Progenitor cell of endocrine pancreas (in vitro differentiated cells): ENCODE measurements at places on chromosomes 1 and 21.

- DNase-seq = no peak
Measured at GRCh38 chr1:231557411-231557810, 28.9 kb downstream of the TSNAX start.

DNA sequence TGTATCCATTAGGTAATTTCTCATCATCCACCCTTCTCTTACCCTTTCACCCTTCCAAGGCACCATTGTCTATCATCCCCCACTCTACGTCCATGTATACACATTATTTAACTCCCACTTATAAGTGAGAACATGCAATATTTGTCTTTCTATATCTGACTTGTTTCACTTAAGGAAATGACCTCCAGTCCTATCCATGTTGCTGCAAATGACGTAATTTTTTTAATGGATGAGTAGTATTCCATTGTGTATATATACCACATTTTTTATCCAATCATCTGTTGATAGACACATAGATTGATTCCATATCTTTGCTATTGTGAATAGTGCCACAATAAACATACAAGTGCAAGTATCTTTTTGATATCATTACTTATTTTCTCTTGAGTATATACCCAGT, 322.9 kb upstream of the CXADR start:
- DNase-seq = no peak

DNA sequence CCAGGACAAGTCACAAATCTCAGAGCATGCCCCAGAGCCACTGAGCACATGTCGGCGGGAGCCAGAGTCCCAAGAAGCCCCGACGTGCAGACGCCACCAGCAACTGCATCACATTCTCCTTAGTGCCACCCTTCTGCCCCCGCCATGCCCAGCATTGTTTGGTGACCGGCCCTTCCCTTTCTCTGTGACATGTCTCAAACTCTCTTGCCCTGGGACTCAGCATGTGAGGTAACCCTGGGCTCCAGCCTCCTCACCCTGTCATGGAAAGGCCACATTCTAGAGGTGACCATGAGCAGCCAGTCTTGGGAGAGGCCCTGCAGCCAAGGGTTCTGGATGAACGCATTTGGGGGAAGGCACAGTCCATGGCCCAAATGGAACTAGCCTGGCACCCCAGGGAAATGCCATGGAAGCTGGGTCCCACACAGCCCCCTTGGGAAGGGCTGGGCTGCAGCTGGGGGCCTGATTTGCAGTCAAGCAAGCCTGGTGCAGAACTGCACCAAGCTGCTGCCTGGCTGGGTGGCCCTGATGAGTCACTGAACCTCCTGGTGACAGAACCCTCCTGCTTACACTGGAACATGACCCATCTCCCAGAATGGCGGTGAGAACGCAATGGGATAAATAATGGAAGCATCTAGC, 94.4 kb downstream of the ITPKB start:
- DNase-seq = no peak

DNA sequence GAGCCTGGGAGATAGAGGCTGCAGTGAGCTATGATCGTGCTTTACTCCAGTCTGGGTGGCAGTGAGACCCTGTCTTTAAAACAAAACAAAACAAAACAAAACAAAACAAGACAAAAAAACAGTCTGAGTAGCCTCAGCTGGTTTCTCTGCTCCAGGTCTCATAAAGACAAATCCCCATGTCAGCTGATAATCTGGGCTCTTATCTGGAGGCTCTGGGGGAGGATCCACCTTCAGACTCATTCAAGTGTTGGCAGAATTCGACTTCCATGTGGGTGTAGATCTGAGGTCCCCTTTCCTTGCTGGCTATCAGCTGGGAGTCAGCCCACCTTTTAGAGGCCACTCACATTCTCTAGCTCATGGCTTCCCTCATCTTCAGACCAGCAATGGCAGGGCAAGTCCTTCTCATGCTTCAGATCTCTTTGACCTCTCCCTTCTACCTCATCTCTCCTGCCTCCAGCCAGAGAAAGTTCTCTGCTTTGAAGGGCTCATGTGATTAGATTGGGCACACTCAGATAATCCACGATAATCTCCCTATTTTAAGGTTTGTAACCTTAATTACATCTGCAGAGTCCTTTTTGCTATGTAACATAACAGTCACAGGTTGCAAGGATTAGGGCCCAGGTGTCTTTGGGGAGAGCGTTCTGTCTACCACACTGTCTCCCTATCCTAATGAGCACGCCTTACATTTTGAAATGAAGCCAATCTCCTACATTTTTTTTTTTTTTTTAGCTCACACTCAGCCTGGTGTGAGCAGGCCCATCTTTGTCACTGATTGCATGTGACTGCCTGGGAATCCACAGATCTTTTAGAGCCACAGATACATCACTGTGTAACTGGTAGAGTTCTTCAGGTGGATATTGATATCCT, 7.5 kb upstream of the PYCR2 start:
- DNase-seq = no peak

- no peak for DNase-seq
Measured at GRCh38 chr1:171117085-171117484, 26.4 kb downstream of the FMO3 start.

- DNase-seq = no peak
Measured at GRCh38 chr1:243623841-243624240, 226.2 kb downstream of the AKT3 start.

GRCh38 chr1:41800311-41800829, 118.4 kb downstream of the HIVEP3 start:
- no peak for DNase-seq

- DNase-seq = no peak
Measured at GRCh38 chr1:196467230-196467925, 140.9 kb downstream of the KCNT2 start.

DNA sequence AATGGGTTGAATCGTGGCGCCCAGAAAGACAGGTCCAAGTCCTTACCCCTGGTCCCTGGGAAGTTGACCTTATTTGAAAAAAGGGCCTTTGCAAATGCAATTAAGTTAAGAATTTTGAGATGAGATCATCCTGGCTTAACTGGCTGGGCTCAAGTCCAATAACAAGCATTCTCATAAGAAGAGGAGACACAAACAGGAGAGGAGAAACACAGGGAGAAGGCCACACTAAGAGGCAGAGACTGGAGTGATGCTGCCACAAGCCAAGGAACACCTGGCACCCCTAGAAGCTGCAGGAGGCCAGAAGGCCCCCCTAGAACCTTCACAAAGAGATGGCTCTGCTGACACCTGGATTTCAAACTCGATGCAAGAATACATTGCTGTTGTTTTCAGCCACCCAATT, 44.6 kb downstream of the PDPN start:
- no peak for DNase-seq

- DNase-seq = no peak
Measured at GRCh38 chr1:241802863-241803262, 45.1 kb upstream of the EXO1 start.

GRCh38 chr1:208103597-208104513, 140.3 kb downstream of the PLXNA2 start:
- no peak for DNase-seq

DNA sequence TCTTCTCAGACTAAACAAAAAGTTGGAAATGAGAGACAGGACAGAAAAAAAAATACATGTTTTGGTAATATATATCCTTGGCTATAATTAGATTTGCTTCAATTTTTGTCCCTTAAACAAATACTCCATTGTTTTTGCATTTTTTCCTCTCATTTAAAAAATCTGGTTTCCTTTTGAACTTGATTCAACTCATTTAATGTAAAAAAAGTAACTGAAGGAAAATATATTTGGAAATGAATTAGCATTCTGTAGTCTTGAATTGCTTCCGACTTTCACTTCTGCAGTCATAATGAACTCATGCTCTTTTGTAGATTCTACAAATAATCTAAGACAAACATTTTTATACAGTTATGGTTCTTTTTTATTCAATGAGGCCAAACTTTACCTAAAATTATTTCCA, 309.1 kb downstream of the HMCN1 start:
- DNase-seq = no peak

DNA sequence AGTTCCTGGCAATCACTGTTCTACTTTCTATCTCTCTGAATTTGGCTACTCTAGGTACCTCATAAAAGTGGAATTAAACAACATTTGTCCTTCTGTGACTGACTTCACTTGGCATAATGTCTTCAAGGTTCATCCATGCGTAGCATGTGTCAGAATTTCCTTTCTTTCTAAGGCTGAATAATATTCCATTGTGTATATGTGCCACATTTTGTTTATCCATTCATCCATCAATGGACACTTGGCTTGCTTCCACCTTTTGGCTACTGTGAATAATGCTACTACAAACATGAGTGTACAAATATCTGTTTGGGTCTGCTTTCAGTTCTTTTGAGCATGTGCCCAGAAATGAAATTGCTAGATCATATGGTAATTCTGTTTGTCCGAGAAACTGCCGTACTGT, 14.7 kb downstream of the CACHD1 start:
- DNase-seq = no peak

DNA sequence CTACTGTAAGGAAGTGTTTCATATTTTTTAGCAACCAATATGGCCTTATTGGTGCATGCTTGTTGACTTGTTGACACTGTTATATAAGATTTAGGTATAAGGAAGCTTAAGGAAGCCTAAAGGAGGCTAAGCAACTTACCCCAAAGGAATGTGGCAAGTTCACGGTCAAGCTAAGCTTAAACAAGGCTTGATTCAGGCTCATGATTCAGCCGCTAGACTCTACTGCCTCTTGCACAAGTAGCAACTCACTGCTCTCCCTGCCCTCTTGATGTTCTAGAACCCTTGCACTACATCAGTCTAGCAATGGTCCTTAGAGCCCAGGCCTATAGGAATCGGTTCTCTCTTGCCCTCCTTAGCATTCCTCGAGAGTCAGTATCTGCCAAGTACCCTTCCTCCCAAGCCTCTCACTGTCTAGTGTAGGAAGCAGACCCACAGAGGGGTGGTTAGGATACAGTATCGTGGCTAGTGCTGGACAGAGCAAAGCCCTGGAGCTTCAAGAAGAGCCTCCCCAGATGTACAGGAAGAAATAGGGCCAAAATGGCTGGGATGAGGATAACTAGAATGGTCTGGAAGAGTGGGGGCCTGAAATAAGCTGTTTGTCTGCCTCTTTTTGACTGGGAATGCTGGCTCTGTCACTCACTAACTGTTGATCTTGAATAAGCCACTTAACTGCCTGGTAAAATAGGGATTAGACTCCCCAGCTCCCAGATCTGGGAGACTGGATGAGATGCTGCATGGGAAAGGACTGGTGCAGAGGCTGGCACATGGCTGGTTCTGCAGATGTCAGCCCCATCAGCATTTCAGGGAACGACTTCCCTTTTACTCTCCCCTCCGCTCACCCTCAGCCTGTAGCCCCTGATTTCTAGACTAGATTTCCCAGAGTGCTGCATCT, 122.2 kb downstream of the NAV1 start:
- DNase-seq = no peak
